NCI-H2081 treated with DMSO at 0.1 percent for 48 hours (cell line): ENCODE measurements at places on chromosomes 5 and 9.

DNA sequence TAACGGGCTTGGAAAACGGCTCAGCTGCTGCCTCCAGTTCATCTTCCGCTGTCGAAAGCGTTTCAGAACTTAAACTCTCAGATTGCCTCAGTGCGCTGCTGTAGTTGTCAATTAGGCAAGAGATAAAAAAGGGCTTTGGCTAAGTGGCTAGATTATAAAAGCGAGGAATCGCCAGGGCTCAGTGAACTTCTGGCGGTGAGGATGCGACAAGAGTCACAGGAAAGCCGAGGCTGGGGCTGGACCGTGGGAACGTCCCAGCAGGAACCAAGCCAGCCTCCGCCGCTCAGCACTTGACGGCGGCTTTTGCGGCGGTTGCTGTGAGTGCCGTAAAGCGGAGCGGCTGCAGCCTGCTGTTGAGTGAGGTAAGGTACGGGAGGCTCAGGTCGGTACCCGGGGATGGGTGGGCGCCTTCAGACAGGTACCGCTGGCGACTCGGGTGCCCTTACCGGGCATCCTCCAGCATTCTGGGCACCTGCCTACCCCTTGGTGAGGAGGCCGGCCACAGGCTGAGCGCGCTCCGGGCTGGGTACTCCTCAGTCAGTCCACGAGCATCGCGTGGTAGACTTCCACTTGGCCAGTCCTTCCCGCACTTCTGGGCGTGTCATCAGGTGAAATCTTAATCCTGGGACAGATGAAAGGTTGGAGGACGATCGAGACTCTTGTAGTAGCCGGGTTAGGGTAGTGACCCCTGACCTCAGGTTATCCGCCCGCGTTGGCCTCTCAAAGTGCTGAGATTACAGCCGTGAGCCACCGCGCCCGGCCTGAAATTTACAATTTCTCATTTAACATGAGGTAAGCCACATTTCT lies at the start of gene FKTN:
Gene FKTN (plus strand): TSS at position 328 of the 807 bp plus-strand sequence. CDS start 16,902 bp downstream, outside the sequence.
- DNase-seq, result peak; percentile 25

- no peak for DNase-seq
Measured at GRCh38 chr5:72455476-72455875, 51.7 kb downstream of the ZNF366 start.

- DNase-seq, result no peak
Measured at GRCh38 chr5:154648706-154649105, 106.5 kb upstream of the LARP1 start.

DNA sequence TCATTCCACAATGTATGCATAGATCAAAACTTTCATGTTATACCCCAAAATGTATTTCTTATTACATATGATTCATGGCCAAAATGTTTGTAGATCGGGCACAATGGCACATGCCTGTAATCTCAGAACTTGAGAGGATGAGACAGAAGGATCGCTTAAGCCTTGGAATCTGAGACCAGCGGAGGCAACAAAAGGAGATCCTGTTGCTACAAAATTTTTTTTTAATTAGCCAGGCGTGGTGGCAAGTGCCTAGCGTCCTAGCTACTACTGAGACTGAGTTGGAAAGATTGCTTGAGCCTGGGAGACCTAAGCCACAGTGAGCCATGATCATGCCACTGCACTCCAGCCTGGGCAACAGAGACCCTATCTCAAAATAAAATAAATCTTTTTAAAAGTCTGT lies 89.9 kb downstream of the MAPKAP1 start:
- DNase-seq, result no peak

DNA sequence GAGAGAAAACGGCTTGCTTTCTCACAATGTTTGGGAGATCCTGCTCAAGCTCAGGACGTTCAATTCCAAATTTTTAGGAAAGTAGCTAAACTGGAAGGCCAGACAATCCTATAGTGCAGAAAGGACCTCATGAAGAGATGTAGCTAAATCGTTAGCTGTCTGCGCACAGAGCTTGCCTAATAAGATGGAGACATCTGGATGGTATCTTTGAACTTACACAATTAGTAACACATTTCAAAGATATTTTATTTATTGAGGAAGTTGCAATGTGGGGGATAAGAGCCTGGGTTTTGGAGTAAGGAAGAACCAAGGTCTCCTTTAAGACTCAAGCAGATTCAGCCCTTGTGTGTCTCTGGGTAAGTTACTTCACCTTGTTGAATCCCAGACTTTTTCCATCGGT lies 28.6 kb upstream of the RAB14 start:
- no peak for DNase-seq

- DNase-seq, result no peak
Measured at GRCh38 chr9:89442501-89442978, 55.4 kb downstream of the SEMA4D start.
